ENCODE measurements at places on chromosomes 4 and X.

GRCh38 chrX:45437186-45437585, 236.5 kb upstream of the DIPK2B start:
- DNase-seq: no peak

GRCh38 chr4:161403781-161404180, 760.0 kb downstream of the FSTL5 start:
- no peak for DNase-seq

DNA sequence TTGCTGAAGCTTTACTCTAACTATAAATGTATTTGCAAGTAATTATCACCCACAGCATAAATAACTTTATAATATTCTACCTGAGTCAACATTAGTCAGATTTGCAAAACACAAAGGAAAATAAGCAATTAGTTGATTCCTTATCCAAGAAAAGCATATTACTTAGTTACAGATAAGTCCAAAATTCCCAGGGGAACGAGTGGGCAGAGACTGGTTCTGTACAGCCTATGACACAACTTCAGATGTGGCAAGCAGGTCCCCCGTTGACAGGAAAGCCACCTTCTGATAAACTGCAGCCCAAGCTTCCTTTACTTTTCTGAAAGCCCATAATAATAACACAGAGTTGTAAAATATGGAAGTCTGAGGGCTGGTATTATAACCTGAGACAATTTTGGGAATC, 62.4 kb upstream of the NDP start:
- DNase-seq: no peak

DNA sequence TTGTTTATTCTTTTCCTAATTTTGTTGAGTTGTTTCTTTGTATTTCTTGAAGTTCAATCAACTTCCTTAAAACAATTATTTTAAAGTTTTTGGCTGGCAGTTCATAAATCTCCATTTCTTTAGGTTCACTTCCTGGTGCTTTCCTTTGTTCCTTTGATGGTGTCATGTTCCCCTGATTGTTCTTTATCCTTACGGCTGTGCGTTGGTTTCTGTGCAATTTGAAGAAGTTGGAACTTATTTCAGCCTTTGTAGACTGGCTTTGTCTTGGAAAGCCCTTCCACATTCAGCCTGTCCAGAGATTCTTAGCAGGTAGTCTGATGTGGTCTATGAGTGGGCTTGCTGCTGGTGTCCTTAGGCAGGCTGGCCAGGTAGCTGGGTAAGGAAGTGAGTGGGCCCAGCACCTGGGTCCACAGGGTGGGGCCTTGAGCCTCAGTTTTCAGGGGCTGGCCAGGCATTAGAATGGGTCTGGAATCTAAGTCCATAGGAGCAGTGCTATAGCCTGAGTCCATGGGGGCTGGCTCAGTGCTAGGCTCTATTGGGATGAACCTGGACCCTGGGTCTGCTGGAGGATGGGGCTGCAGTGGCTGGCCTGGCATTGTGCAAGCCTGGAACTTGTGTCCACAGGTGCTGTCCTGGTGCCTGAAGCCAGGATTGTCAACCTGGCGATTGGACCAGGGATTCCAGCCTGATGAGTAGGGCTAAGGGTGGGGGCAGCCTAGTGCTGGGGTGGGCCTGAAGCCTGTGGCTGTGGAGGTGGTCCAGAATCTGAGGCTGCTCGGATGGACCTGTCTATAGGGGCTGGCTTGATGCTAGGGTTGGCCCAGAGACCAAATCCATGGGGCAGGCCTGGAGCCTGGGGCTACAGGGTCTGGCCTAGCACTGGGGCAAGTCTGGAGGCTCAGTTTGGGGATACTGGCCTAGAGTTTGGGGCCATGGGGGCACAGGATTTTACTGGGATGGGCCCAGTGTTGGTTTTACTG, 152.4 kb downstream of the STAG2 start:
- no peak for DNase-seq

DNA sequence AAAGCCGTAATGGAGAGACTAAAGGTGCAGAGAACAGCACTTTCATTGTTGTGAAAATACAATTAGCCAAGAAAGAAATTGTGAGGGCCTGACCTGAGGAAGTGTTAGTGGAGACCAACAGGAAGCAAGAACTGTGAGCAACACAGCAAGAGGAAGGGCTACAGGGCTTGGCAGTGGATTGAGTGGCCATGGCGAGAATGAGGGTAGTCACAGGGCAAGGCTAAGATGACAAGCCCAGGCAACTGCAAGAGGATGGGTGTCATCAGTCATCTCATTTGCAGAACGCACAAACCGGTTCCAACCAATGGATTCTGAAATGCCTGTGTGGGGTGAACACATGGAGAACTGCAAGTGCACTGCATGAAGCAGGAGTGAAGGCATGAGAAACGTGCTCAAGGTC, 3.6 kb downstream of the SLC10A6 start:
- DNase-seq: peak; percentile 85

DNA sequence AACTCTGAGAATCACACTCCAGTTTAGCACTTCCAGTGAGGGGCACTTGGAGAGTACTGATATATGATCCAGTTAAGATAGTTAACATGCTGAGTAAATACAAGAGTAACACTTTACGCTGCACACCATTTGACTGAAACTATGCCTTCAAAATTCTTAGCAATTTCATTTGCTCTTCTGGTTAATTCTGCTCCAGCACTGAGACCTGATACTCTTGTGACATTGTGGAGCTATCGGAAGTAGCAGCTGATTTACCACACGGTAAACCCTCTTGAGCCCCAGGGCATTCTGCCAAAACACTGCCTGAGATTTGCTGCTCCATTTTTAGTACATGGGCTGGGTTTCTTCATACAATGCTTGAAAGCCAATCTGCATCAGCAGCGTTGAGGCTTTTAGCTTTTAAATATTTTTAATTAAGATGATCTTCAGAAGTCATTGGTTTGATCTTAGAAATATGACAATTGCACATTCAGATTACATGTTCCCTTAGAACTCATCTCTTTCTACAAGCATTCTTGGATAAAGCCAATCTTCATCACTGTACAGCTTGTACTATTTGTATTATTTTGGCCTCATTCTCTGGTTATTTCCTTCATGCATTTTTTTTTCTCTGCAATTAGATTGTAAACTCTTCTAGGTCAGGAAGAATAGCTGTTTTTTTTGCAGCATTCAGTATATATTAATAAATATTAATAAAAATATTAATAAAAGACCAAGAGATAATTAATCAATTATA, 67.8 kb upstream of the ETNPPL start:
- DNase-seq: no peak

DNA sequence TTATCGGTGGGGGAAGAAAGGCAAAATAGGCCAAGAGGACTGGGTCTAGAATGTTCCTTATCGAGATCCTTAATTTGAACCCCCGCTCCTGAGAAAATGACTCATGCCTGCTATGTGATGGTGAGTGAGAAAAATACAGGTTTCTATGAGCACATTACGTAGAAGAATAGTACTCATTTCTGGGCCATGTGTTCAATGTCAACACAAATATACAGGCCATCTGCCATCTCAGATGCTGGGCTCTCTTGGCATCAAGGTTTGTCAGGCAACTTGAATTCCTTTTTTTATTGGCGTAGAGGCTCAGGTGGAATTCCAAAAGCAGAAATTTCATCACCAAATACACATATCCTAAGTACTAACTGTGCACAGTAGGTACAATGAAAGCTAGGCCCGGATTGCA, 81.4 kb upstream of the TRIM2 start:
- DNase-seq: no peak

DNA sequence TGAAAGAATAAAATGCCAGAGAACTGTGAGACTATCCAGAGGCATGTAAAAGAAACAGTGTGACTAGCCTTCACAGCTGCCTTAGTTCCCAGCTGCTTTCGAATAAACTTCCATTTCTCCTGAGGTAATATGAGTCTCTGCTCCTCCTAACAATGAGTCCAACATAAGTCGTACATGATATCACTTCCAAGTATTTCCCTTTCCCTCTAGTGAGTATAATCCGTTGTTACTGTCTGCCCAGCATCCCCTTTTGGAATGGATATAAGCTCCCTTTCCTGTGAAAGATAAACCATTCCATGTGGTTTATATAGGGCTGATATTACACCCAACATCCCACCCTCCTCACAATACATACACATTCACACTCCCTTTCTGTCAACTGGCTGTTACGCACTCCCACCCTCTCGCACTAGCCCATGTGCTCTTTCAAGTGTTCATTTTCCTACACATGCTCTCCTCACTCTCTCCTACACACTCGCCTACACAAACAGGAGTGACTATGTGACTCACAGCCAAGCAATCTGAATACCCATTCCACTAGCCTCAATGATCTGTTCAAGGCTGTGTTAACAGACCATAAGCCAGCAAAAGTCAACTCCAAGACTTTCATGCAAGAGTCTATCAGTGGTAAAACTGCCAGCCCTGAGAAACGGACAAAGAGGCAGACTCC, 5.0 kb downstream of the NAF1 start:
- peak; percentile 76 for DNase-seq

DNA sequence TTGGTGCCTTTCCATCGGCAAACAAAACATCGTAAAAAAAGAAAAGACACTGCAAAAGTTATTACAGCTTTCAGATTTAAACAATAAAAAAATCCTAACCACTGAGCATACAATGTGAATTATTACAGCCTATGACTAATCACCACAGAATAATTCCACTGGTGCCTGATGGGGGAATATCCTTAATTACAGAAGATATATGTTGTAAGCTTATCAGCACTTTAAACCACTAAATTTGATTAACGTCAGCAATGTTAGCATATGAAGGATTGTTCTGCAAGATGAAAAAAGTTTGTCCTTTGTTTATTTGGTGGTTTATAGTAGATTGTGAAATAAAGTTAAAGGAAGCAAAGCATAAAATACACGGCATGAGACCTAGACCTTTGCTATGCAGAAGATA, 210.2 kb upstream of the ADAMTS3 start:
- DNase-seq: no peak

GRCh38 chr4:81491943-81492342, 20.2 kb upstream of the RASGEF1B start:
- DNase-seq: no peak

GRCh38 chr4:11281720-11282119, 147.0 kb downstream of the HS3ST1 start:
- no peak for DNase-seq

DNA sequence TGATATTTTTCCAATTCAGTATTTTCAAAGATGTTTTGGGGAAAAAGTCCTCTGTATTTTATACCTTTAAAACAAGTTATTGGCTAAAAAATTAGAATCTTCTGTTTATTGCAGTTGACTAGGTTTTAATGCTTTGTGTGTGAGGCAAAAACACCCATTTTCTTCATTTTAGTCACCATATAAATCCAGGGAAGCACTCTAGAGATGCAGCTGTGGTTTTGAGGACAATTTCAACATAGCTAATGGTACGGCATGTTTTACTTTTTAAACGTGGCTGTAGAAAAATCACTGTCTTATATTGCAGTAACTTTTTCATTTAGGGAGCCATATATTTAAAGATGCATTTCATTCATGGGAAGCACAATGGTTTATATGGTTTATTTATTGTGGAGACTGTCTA, 129.1 kb upstream of the PITX2 start:
- DNase-seq: no peak

- no peak for DNase-seq
These were observed 101.4 kb downstream of the AWAT2 start for GRCh38 chrX:69948276-69948797.

- no peak for DNase-seq
These were observed 82.6 kb downstream of the HADH start for GRCh38 chr4:108072300-108072699.

- peak; percentile 77 for DNase-seq
These were observed at the start of gene KLF3 for GRCh38 chr4:38663801-38664705. Gene KLF3 (plus strand): TSS chr4:38664199. CDS start chr4:38680626, 16,427 bp downstream.

DNA sequence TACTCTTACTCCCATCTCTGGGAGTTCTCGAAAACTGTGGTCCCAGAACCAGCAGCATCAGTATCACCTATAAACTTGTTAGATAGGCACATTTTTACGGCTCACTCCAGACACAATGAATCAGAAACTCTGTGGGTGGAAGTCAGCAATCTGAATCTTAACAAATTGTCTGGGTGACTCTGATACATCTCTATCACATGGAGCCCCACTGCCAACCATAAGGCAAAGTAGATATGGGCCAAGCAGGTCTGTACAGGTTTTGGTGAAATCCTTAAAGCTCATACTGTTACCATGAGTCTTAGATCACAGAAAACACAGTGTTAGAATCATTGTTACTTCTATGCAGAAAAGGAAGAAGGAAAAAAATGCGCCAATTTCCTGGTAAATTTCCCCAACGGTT, 122.5 kb upstream of the HCCS start:
- DNase-seq: no peak

GRCh38 chr4:123505095-123506010, 108.8 kb downstream of the SPRY1 start:
- DNase-seq: peak; percentile 78

GRCh38 chr4:132230025-132230424, 919.1 kb upstream of the PCDH10 start:
- DNase-seq: no peak

- DNase-seq: no peak
These were observed 102.3 kb downstream of the MSN start for GRCh38 chrX:65769564-65770292.

DNA sequence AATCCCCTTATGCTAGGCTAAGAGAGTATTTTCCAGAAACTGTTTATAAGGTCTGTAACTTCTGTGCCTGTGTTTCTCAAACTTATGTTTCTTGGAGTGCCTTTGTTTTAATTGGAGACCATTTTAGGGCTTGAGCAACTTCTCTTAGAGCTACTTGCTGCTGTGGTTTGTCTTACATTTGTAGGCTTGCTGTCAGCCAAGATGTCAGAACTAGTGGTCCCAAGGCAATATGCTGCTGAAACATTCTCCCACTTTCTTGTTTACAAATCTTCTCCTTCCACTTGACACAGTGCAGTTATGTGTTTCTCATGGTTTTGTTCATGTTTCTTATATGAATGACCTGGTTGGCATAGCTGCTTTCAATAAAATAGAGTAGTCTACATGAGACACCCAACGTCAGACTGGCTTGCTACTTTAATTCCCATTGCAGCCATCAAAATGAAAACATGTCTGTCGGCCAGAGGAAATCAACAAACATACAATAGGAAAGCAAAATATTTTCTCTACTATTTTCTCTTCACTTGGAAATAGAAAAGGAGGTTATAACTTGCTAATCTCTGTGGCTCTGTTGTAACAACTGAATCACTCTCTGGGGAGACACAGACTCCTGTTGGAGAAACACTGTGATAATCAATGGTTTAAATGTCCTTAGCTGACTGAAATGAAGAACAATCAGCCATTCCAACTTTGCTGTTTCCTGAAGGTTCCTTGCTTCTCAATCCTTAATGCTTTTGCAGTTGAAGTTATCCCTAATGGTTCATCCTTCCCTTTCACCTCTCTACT, 426.4 kb downstream of the PDGFC start:
- no peak for DNase-seq

DNA sequence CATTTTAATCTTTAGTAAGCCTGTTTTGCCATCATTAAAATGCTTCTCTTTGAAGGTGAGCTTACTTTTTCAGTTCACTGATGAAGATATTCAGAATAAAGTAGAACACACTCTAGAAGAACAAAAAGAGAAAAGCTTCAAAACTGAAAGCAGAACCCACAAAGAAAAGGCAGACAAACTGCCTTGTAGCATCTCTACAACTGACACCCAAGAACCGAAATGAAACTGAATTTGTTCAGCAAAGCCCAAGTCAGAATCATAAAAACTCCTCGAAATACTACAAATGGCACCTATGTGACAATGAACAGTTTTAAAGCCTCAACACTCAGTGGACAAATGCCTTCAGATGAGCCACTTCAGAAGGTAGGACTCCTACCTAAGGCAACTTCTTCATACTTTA, 83.6 kb downstream of the MAML3 start:
- no peak for DNase-seq

All from kidney capillary endothelial cell (primary cell).